ENCODE measurements at places on chromosomes 11 and 22.

GRCh38 chr11:83147895-83148294 is 9.0 kb upstream of the PCF11 start:
- no peak for DNase-seq

- DNase-seq = no peak
Observed at GRCh38 chr11:8220261-8221045, 43.2 kb downstream of the LMO1 start.

DNA sequence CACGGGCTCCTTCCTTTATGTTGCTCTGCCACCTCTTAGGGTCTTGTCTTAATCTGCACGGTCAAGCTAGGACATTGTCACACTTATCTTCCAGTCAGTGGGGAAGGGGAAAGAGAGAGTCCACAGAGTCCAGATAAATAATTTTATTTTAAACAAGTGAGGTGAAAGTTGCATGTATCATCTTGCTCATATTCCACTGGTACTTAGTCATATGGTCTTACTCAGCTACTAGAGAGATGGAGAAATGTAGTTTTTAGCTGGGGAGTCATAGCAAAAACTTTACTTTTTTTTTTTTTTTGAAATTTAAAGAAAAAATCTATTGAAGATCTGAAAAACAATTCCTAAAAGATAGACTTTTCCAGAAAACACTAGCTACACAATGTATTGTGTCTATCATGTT is 29.0 kb downstream of the PDE3B start:
- no peak for DNase-seq

DNA sequence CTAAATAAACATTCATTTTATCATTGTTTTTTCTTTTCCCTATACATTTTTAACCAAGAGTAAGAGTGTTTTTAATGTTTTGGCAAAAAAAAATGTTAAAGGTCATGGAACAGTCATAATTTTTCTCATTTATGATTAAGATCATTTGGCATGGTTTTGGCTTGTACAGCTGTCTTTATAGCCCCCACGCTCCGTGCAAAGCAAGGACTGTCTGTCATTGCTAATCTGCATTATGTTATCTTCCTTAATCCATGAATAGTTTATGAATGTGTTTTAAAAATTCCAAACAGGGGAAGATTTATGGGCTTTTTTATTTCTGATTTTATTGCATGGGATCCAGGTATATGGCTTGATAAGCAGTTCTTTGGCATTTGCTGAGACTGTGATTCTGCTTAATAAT is 28.1 kb downstream of the PGM2L1 start:
- DNase-seq = no peak

DNA sequence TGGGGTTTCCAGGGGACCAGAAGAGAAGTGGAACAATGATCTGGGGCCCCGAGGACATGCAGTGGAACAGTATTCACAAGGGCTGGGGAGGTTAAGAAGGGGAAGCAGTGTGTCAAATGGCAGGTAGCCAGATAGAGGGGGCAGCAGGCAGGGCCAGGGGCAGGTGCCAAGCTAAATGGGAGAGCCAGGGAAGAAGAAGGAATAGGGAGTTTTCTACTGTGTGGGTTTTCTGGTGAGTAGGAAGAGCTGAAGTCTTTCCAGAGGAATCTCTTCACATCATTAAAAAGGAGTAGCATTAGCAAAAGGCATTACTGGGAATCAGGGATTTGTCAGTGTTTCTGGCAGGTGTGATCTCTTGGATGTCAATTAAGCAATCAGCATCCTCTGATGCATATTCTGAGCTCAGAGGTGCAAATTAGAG is 55.8 kb downstream of the IRAG1 start:
- DNase-seq = no peak

DNA sequence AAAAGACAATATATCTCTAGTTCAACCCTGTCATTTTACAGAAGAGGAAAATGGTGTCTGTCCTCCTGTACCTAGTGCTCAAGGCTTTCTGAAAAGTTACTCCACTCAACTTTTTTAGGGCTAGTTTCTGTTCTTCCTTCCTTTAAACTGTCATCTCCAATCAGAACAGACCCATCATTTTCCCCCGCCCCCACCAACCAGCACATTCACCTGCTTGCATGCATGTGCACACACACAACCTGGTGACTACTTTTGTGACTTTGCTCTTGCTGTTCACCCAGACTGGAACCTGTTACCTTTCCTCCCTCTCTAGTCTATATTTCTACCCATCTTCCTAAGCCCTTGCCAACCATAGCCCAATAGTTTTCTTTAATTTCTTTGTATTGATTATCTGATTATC is 5.6 kb downstream of the FBXO7 start:
- no peak for DNase-seq

DNA sequence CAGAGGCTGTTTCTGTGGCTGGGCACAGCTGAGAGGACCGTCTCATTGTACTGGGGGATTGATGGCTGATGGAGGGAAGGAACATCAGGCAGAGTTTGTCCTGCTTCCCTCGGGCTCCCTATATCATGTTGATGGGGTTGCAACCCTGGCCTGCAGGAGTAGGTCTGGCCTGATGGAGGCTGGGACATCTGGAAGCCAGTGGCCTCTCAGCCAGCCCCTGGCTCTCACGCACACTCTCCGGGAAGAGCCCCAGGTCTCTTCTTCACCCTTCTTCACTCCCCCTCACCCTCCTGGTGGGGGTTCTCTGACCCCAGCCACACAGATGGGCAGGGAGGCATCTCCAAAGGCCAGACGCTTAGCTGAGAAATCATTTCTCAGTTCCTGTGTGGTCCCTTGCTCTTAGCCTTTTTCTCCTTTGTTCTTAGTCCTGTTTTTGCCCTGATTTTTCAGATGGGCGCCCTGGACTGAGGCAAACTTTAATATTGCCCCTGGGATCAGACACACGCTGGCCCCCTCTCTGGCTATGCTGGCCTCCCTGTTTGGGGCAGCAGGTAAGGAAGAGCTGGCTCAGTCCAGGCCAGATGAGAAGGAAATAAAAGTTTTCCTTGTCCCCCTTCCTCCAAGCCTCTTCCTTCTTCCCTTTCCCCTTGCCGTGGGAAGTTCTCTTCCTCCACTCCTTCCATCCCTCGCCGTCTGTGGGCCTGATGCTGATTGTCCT is 13.9 kb upstream of the ANO1 start:
- no peak for DNase-seq

DNA sequence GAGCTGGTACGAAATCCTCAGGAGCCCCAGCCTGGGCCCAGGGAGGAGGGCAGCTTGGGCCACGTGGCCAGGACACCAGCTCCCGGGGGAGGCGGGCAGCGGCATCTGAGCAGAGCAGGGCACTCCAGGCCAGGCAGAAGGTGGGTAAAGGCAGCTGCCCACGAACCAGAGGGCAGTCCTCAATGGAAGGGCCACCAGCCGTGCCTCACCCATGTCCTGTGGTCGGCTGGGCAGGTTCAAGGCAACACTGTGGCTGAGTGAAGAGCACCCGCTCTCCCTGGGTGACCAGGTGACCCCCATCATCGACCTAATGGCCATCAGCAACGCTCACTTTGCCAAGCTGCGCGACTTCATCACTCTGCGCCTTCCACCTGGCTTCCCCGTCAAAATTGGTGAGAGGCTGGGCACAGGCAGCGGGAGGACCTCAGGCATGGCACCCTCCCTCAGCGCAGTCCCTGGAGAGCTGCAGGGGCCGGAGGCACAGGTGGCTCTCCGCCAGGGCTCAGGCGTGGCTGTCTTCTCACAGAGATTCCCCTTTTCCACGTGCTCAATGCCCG is 2.5 kb upstream of the SSH3 start:
- no peak for DNase-seq

DNA sequence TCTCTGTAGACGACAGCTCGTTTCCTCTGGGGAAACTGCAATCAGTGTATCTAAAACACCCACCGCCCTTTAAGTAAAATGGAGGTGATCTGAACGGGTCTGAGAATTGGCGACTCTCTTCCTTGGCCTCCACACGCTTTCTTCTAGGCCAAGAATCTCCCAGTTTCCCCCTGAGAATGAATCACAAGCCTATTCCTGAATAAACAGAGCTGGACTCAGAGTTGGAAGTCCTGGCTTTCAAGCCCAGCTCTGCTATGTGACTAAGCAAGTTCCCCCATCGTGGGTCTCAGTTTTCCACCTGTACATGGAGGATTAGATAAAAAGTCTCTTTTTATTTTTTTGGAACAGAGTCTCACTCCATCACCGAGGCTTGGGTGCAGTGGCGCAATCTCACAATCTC is 200.4 kb downstream of the MN1 start:
- DNase-seq = no peak

DNA sequence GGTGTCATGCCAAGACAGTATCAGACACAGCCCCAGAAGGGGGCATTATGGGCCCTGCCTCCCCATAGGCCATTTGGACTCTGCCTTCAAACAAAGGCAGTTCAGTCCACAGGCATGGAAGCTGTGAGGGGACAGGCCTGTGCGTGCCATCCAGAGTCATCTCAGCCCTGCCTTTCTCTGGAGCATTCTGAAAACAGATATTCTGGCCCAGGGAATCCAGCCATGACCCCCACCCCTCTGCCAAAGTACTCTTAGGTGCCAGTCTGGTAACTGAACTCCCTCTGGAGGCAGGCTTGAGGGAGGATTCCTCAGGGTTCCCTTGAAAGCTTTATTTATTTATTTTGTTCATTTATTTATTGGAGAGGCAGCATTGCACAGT is 14.6 kb downstream of the IL10RA start:
- DNase-seq = no peak

GRCh38 chr11:101321222-101321621 is 191.6 kb upstream of the PGR start:
- no peak for DNase-seq

DNA sequence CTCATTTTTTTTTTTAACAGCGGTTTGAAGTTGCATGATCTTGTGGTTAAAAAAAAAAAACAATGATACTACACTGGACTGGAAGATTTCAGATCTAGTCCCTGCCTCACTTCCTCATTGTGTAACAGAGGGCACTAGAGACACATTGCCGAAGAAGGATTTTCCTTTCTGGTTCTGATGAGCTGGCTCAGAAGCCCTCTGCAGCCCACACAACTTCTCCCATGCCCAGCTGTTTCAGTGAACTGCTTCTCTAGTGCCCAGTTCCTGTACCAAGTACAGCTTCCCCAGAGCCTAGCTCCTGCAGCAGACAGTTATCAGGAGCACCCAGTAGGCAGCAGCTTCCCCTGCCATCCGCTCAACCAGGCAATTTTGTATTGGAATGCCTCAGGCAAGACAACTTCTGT is 29.5 kb upstream of the ANO5 start:
- no peak for DNase-seq

DNA sequence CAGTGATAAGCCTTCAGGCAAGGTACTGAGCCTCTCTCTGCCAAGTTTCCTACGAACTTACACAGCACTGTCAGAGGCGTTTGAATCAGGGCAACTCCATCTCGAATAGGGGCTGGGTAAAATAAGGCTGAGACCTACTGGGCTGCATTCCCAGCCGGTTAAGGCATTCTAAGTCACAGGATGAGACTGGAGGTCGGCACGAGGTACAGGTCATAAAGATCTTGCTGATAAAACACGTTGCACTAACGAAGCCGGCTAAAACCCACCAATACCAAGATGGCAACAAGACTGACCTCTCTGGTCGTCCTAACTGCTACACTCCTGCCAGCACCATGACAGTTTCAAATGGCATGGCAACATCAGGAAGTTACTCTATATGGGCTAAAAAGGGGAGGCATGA is 20.4 kb upstream of the POGLUT3 start:
- DNase-seq = no peak

- no peak for DNase-seq
Observed at GRCh38 chr11:6320411-6321155, at the start of gene CAVIN3. CAVIN3 (minus strand) TSS chr11:6320501; CDS start chr11:6320476, 25 bp downstream.

DNA sequence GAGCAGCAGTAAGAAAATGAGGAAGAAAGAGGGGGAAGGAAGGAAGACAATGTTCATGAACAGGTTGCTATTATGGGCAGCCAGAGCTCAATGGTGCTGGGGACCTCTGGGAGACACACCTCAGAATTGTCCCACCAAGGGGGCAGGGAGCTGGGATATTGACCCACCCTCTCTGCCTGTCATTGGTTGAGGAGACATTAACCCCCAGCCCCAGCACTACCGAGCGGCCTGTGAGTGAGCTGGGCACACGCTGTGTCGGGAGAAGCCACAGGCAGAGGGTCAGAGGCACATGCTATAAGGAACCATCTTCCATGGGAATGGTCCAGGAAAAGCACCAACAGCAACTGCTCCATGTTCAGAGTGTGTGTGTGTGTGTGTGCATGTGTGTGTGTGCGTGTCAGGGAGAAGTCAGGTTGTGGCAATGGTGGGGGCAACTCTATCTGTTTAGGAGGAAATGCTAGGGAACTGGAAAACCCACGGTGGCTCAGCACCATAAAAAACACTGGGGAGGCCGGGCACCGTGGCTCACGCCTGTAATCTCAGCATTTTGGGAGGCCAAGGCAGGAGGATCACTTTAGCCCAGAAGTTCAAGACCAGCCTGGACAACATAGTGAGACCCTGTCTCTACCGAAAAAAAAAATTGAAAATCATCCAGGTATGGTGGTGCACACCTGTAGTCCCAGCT is 49.2 kb downstream of the CD6 start:
- no peak for DNase-seq

GRCh38 chr11:34865261-34865660 is 50.9 kb downstream of the APIP start:
- DNase-seq = no peak

- no peak for DNase-seq
Observed at GRCh38 chr11:12102588-12103410, 7.6 kb upstream of the MICAL2 start.

- no peak for DNase-seq
Observed at GRCh38 chr11:95877291-95877690, 46.6 kb downstream of the MTMR2 start.

GRCh38 chr11:103906291-103906867 is 130.1 kb upstream of the DDI1 start:
- DNase-seq = no peak

DNA sequence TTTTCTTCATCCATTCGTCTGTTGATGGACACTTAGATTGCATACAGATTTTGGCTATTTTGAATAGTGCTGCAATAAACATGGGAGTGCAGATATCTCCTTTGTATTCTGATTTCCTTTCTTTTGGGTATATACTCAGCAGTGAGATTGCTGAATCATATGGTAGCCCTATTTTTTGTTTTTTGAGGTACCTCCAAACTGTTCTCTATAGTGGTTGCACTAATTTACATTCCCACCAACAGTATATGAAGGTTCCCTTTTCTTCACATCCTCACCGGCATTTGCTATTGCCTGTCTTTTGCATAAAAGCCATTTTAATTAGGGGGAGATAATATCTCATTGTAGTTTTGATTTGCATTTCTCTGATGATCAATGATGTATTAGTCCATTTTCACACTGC is 96.1 kb downstream of the PRR5L start:
- DNase-seq = no peak

GRCh38 chr11:36192425-36193289 is 96.6 kb downstream of the COMMD9 start:
- DNase-seq = no peak

DNA sequence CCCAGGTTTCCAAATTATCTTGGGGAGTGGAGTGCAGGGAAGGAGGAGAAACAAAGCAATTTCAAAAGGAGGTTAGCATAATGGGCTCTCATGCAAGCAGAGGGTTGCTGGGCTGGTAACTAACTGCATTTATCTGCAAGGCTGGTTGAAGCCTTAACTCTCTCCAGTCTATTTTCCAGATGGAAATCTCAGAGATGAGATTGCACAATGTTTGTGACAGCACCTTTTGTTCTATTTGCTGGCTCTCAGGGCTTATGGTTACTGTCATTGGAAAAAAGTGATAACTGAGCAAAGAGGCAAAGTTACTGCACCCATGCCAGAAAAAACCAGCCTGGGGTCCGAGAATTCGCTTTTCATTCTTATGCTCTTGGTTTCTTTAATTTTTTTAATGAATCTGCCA is 33.2 kb downstream of the ABCC8 start:
- DNase-seq = no peak

GRCh38 chr22:49664371-49664881 is 163.2 kb downstream of the BRD1 start:
- no peak for DNase-seq

GRCh38 chr11:32109592-32109991 is 18.7 kb downstream of the RCN1 start:
- no peak for DNase-seq
